ENCODE measurements at places on chromosomes 2 and 18.
A peak's percentile ranks its signal among the peaks of the same experiment; 100 is the strongest.

DNA sequence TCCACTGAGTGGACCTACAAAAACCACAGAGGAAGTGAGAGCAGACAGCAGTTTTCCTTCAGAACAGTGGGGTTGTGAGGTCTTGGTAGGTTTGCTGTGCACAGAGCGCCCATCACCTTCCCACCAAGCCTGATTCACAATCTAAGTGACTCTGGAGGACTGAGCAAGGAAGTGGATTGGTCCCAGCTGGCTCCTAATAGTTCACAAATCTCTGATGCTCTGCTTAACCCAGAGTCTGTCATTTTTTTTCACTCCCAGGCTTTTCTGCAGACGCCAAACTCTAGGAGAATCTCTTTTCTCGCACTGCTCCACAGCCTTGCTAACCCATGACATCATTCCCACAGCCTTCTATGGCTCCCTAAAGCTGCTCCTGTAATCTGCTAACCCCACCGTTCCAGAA lies 280.4 kb downstream of the C1D start:
- no peaks in the 10 kb centered on the region for H3K4me1 ChIP-seq
- no peak for DNase-seq
- no peaks in the 10 kb centered on the region for H3K36me3 ChIP-seq
- H3K27ac ChIP-seq, result no peak overlapping the region
- no peaks in the 10 kb centered on the region for H3K27me3 ChIP-seq
- no peak overlapping the region for H3K4me3 ChIP-seq

GRCh38 chr18:48641981-48642380 lies 103.2 kb downstream of the CTIF start:
- H3K4me1 ChIP-seq, result no peaks in the 10 kb centered on the region
- no peaks in the 10 kb centered on the region for H3K36me3 ChIP-seq

GRCh38 chr18:73199151-73199550 lies 331.4 kb upstream of the NETO1 start:
- no peak for DNase-seq
- no peak overlapping the region for H3K4me3 ChIP-seq
- no peaks in the 10 kb centered on the region for H3K36me3 ChIP-seq
- H3K4me1 ChIP-seq, result no peaks in the 10 kb centered on the region
- H3K27me3 ChIP-seq, result no peaks in the 10 kb centered on the region

GRCh38 chr2:126655500-126656430 lies at the start of gene GYPC:
Gene GYPC, plus strand, starts transcription at chr2:126656158. Its CDS starts 106 bp downstream, at chr2:126656264.
- peaks cover 29% of the 10 kb centered on the region for H3K36me3 ChIP-seq
- peak within 1 kb of the TSS; percentile 97 for H3K4me3 ChIP-seq
- DNase-seq, result peak; percentile 58
- peaks cover 33% of the 10 kb centered on the region for H3K4me1 ChIP-seq
- H3K27me3 ChIP-seq, result no peaks in the 10 kb centered on the region

DNA sequence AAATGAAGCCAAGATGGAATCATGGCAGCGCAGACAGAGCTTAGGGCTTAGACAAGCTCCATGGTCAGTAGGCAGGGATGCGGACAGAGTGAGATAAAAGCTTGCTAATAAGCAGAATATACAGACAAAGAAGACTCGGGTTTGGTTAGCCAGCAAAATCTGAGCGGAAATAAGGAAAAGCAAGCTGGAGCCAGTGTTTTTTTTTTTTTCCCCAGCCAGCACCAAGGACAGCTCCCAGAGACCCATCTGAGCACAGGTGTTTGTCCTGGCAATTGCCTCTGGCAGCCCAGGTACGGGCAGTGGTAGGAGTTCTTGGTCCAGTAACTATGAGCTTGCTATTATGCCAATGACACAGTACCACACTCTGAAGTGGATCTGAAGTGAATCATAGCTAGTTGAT lies 187.6 kb downstream of the ADCYAP1 start:
- H3K27me3 ChIP-seq, result no peaks in the 10 kb centered on the region
- H3K4me3 ChIP-seq, result no peak overlapping the region
- H3K4me1 ChIP-seq, result no peaks in the 10 kb centered on the region
- H3K27ac ChIP-seq, result no peak overlapping the region

DNA sequence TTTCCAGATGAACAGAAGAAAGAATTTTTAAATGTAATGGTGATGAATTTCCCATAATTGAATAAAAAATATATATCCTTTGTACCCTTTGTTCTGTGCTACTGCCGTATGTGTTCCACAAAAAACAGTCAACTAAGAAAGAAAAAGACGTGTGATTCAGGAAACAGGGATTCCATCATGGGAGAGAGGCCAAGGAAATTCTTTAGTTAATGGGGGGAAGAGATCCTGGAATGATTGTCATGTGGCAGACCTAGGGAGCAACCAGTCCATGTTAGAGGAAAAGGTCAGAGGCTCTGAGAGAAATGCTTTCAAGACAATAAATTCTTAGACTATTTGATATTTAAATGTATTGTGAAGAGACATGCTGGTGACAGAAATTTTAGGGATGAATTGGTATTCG lies 76.6 kb downstream of the CPO start:
- H3K4me3 ChIP-seq, result no peak overlapping the region
- H3K4me1 ChIP-seq, result no peaks in the 10 kb centered on the region
- DNase-seq, result no peak
- peaks cover 11% of the 10 kb centered on the region for H3K27me3 ChIP-seq

DNA sequence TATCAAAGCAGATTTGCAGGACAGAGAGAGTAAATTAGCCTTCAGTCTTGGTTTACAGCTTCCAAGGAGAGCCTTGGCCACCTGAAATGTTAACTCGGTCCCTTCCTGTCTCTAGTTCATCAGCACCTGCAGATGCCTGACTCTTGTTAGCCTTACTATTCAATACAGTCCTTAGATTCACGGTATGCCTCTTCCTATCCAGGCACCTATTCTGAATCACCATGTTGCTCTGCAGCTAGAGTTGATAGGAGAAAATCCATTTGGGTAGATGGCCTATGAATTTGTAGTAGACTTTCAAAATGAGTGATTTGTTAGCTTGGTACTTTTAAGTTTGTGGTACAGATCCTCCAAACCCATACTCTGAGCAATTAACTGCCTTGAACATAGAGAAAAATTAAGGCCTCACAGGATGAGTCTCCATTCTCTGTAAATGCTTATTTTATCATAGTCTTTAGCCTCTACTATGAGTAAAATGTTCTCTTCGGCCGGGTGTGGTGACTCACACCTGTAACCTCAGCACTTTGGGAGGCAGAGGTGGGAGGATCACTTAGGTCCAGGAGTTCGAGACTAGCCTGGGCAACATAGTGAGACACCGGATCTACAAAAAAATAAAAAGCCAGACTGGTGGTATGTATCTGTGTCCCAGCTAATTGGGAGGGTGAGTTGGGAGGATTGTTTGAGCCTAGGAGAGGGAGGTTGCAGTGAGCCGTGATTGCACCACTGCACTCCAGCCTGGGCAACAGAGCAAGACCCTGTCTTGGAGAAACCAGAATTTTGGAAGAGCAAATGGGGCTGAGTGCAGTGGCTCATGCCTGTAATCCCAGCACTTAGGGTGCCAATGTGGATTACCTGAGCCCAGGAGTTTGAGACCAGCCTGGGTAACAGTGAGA lies 32.9 kb downstream of the PTCD3 start:
- peak overlapping the region; percentile 62 for H3K27ac ChIP-seq
- H3K4me1 ChIP-seq, result peaks cover 2% of the 10 kb centered on the region
- no peak for DNase-seq
- H3K27me3 ChIP-seq, result no peaks in the 10 kb centered on the region
- peaks cover 77% of the 10 kb centered on the region for H3K36me3 ChIP-seq

DNA sequence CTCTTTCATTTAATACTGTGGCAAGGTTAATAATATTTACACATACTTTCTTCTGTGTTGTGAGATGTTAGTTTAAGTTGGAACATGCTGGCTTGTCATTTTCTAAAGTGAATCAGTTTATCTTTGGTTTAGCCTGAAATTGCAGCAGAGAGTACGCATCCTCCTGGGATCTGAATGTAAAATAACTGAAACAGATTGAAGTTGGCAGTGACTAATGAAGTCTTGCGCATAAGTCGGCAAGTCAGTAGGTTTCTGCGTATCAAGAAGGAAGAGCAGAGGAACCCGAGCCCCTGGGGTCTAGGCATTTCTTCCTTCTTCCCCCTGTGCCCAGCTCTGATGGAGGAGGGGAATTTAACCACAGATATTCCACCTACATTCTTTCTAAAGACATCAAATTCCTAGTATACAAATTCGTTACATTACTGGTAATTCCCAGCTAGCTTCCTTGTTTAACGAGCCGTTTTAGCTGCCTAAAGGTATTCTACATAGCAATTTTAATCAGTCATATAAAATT lies 392.1 kb upstream of the RAB12 start:
- DNase-seq, result no peak
- H3K4me1 ChIP-seq, result no peaks in the 10 kb centered on the region
- no peak overlapping the region for H3K4me3 ChIP-seq

- no peaks in the 10 kb centered on the region for H3K4me1 ChIP-seq
- H3K27me3 ChIP-seq, result peaks cover 7% of the 10 kb centered on the region
- H3K36me3 ChIP-seq, result no peaks in the 10 kb centered on the region
- no peak overlapping the region for H3K4me3 ChIP-seq
These were observed 76.6 kb upstream of the ARL5A start for GRCh38 chr2:151904807-151905206.

- H3K27me3 ChIP-seq, result peaks cover 5% of the 10 kb centered on the region
- H3K27ac ChIP-seq, result no peak overlapping the region
- H3K4me3 ChIP-seq, result no peak overlapping the region
- H3K36me3 ChIP-seq, result no peaks in the 10 kb centered on the region
- DNase-seq, result no peak
These were observed 130.2 kb downstream of the RGPD3 start for GRCh38 chr2:106338043-106338442.

DNA sequence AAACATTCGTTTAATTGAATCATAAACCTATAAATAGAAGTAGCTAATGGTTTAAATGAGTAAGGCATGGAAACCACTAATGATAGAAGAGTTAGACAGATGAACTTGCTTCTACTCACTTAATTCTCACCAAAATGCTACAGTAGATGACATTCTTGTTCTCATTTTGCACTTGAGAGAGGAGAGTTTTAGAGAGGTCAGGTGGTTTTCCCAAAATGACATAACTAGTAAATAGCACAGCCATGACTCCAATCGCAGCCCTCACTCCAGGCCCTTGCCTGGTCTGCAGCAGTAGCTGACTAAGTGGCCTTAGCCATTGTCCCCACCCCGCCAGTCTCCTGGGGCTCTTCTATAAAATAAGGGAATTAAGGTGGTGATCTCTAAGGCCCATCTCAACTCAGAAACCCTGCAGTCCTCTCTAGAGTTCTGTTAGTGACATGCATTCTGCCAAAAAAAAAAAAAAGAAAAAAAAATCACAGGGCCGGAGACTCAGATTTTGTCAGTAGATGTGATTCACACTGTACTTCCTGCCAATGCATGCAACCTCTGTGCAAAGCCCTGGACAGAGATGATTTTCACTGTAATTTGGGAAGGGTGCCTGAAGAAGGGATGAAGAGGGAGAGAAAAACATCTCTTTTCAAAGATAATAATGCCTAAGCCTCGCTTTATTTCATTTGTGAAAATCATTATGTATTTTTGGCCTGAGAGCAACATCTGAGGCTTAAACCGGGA lies 221.8 kb downstream of the ANAPC1 start:
- H3K4me1 ChIP-seq, result peaks cover 19% of the 10 kb centered on the region
- H3K4me3 ChIP-seq, result no peak overlapping the region
- DNase-seq, result no peak
- no peak overlapping the region for H3K27ac ChIP-seq
- H3K36me3 ChIP-seq, result no peaks in the 10 kb centered on the region

- H3K36me3 ChIP-seq, result no peaks in the 10 kb centered on the region
- H3K27ac ChIP-seq, result no peak overlapping the region
- no peak for DNase-seq
These were observed 78.8 kb upstream of the IGFBP5 start for GRCh38 chr2:216774180-216774579.

DNA sequence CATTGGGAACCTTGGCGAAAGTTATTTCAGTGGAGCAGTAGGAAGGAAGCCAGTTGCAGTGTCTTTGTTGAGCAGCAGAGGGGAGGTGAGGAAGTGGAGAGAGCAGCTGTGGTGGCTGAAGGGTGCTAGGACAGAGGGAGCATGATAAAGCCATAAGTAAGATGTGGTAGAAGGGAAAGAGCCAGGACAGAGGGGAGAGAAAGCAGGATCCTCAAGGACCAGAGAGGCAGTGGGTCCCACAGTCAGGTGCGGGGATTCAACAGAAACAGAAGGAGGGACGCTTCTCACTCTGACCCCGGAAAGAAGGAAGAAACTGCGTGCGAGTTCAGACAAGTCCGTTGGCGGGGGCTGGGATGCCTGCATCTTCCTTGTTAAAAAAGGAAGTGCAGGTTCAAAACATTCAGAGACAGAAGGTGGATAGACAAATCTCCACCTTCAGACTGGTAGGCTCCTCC lies at the start of gene CXCR2:
Gene CXCR2 (plus strand): TSS at position 403 of the 455 bp plus-strand sequence. CDS start 8,774 bp downstream, outside the sequence.
- peak within 1 kb of the TSS; percentile 44 for H3K27ac ChIP-seq
- H3K4me1 ChIP-seq, result peaks cover 9% of the 10 kb centered on the region
- peaks cover 12% of the 10 kb centered on the region for H3K27me3 ChIP-seq
- H3K4me3 ChIP-seq, result peak within 1 kb of the TSS; percentile 72
- no peaks in the 10 kb centered on the region for H3K36me3 ChIP-seq
- DNase-seq, result no peak

DNA sequence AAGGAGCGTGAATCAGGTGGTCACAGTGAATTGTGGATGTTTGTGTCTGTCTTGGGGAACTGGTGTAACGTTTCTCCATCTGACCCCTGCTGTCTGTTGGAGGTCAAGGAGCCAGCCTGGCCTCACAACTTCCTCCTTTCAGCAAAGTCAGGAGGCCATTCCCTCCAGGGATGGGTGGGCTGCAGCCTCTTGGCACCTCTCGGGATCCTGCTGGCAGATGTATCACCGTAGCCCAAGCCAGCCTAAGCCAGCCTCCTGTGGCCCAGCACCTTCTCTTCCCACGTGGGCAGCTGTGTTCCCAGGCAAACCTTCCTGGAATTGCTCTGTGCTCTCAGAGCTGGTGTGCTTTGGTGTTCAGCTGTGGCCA lies 30.5 kb downstream of the HPCAL1 start:
- peak overlapping the region; percentile 82 for H3K27ac ChIP-seq
- peaks cover 63% of the 10 kb centered on the region for H3K4me1 ChIP-seq
- H3K4me3 ChIP-seq, result peak overlapping the region; percentile 94

- H3K4me3 ChIP-seq, result peak overlapping the region; percentile 19
- H3K4me1 ChIP-seq, result peaks cover 3% of the 10 kb centered on the region
- H3K36me3 ChIP-seq, result peaks cover 17% of the 10 kb centered on the region
- no peak overlapping the region for H3K27ac ChIP-seq
These were observed 2.4 kb downstream of the ALKAL2 start for GRCh38 chr2:285531-285930.

All from T-helper 2 cell treated with Interferon-gamma antibody and Interleukin-4, amounts not matched to agents 5 μg/mL and 100 μg/mL, for 36 hours (primary cell).